T-helper 17 cell (primary cell): ENCODE measurements at places on chromosomes 12 and 14.

DNA sequence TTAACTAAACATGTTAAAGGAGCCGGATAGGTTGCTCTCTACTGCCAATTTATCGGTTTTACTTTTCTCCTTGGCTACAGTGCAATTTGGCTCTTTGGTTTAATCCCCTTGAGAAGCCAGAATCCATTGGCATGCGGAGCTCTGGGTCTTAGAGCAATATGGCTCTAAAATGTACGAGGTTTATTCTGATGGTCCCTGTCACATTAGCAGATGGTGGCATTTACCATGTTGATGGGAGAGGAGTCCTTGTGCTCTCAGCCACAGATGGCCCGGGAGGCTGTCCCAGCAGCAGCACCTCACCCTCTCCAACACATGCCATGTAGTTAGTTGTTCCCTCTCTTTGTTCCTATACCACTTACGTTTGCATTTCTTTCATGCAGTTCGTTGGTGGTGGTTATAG is 179.7 kb downstream of the RGS6 start:
- DNase-seq: no peak

- DNase-seq: peak; percentile 57
These were observed 138.0 kb downstream of the ASCL4 start for GRCh38 chr12:107912421-107913004.

DNA sequence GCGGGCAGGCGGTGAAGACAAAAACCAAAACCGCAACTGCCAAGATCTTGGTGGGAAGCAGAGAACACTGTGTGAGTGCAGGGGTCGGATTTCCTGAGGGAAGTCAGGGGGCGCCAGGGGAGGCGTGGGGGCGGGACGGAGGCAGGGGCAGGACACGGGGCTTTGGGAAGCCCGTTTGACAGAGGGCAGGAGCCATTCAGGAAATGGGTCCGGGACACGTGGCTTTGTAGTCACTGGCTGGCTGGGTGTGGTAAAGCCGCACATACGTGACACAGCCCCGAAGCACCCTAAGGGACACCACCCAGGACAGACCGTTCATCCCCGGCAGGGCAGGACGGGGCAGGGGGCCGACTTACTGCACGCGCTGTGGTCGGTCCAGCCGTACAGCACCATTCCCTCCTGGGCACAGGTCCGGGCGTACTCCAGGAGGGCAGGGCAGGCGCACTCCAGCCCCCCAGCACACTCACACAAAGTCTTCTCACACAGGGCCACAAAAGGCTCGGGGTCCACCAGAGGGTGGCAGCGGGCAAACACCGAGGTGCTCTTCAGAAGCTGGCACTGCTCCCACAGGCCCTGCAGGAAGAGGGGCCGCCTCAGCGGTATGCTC is 49.4 kb downstream of the VWF start:
- DNase-seq: no peak

GRCh38 chr12:124685689-124686369 is 118.4 kb upstream of the NCOR2 start:
- no peak for DNase-seq

GRCh38 chr12:52495389-52495788 is 2.3 kb upstream of the KRT6A start:
- DNase-seq: no peak

- no peak for DNase-seq
These were observed 5.0 kb downstream of the HEBP1 start for GRCh38 chr12:12995088-12995487.

GRCh38 chr12:50579757-50580267 is 75.0 kb downstream of the DIP2B start:
- DNase-seq: no peak

DNA sequence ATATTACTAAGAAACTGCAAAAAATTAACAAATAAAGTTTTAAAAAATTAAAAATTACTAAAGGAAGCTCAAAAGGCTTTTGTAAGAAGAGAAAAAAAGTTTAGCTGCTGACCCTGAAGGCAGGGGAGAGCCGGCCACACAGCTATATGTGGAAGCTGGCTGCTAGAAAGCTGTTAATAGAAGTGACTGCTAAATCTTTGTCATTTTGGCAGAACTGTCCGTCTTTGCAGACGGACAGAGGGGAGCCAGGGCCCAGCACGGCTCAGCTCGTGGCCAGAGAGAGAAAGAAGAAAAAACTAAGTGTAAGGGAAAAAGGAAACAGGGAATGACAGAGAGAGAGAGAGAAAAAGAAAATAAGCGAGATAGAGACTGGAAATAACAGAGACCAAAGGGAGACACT is 27.9 kb downstream of the PRMT8 start:
- no peak for DNase-seq

DNA sequence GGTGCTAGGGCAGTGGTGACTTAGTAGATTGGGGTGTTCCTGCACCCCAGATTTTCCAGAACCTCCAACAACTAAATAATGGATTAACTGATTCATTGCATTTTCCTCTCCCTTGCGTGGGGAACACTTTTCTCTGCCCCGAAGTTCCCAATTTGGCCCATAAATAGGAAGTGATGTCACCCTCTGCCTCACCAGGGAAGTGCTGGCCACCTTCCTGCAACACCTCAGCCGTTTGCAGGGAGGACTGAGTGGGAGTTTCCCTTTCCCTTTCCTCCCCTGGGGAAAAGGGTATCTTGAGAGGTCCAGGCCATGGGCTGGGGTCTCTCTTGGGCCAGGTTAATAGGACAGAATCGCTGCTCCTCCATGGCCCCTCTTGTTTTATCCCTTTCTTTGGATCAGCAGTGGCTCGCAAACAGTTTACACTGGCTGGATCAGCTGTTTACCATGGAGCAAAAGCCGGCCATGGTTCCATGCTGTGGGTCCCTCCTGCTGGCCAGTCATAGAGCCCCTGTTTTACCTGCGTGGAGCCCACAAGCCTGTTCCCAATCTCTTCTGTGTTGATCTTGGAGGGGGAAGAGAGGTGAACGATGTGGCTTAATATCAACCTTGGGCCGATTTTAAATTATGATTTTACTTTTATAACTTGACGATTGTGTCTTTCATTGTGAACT is 91.6 kb upstream of the VRK1 start:
- DNase-seq: no peak

GRCh38 chr14:33764876-33765650 is 185.8 kb downstream of the EGLN3 start:
- no peak for DNase-seq

DNA sequence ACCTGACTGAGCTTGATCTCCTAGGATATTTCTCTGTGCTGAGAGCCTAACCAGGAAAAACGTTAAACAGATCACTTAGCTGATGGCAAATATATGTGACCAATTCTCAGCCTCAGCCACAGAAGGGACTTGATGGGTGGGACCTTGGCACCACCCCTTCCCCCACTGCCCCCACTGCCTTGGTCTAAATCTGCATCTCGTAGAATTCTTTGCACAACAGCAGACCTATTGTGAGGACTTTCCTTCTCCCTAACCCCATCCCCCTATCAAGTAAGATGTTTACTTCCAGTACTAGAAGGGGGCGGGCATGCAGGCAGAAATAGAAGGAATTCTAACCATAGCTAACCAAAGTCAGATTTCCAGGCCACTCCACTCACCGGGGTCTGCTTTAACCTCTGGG is 313.2 kb downstream of the PCNX1 start:
- DNase-seq: no peak

GRCh38 chr12:20547816-20548575 is 147.1 kb upstream of the SLCO1C1 start:
- no peak for DNase-seq

DNA sequence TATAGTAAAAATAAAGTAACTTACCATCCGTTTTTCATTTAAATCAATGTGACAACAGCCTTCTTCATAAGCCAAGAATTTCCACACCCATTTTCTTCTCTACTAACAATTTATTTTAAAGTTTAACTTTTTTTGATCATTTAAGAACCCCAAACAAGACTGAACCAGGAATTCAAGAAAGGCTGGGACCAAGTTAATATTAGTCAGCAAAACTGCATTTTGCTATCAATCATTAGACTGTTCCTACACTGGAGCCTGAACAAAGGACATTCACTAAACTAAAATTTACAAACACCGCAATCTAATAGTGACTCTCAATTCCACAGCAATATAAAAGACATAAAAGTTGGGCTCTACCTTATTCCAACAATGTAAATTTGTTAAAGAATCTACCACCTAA is 73.6 kb downstream of the OSBPL8 start:
- DNase-seq: no peak

GRCh38 chr12:116000252-116000651 is 277.2 kb downstream of the MED13L start:
- DNase-seq: no peak

DNA sequence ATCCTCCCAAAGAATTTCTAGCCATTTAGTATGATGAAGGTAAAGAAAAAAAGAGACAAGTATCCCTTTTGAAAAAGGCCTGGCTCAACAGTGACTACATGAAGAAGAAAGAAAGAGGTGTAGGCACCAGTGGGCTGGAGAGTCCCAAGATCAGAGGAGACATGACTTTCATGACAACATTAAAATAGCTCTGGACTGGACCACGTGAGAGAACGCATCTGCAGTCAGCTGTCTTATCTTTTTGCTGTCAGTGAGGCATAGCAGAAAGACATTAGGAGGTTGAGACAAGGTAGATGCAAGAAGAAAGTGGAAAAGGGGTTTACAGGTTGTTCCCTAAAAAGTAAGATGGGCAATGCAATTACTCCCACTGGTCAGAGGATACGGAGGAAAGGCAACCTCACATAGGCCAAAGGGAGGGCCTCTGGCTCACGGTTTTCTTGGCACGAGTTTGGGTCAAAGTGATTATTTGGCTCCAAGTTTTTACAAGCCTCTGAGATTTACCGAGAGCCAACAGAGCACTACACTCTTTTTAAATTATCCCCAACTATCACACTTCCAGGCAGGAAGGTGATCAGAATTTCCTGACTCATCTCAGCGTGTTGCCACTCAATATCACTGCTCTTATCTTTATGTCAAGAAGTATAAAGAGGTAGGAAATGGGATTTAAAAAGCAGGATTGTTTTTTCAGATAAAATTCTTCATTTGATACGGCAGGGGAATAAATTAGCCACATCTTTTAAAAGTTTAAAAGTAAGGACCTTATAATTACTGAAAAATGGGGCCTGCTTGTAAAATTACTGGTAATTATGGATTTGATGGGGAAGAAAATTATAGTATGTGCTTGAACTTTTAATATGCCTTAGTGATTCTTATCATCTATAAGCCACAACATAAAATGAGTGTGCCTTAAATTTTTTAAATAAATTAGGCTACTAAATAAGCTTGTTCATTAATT is 29.2 kb downstream of the TMTC1 start:
- DNase-seq: no peak

GRCh38 chr12:62783881-62784280 is 151.1 kb downstream of the PPM1H start:
- no peak for DNase-seq

- DNase-seq: no peak
These were observed 10.2 kb upstream of the SLC17A8 start for GRCh38 chr12:100346660-100347059.

GRCh38 chr12:77469578-77470333 is 360.9 kb upstream of the NAV3 start:
- DNase-seq: no peak

DNA sequence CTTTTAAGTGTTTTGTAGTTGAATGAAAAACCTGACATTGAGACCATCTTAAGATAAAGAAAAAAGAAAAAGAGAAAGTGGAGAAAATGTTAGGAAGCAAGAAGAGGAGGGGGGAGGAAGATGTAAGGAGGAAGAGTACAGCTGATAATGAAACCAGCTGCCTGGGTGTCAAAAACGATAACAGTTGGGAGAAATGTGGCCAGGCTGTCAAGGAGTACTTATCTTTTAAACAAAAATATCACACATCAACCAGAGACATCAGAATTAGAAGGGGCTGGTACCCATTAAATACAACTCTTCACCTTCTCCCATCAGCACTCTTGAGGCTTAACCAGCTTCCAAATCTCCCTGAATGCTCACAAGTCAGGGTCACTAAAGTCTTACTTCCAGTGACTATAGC is 4.5 kb downstream of the SLC11A2 start:
- DNase-seq: no peak

DNA sequence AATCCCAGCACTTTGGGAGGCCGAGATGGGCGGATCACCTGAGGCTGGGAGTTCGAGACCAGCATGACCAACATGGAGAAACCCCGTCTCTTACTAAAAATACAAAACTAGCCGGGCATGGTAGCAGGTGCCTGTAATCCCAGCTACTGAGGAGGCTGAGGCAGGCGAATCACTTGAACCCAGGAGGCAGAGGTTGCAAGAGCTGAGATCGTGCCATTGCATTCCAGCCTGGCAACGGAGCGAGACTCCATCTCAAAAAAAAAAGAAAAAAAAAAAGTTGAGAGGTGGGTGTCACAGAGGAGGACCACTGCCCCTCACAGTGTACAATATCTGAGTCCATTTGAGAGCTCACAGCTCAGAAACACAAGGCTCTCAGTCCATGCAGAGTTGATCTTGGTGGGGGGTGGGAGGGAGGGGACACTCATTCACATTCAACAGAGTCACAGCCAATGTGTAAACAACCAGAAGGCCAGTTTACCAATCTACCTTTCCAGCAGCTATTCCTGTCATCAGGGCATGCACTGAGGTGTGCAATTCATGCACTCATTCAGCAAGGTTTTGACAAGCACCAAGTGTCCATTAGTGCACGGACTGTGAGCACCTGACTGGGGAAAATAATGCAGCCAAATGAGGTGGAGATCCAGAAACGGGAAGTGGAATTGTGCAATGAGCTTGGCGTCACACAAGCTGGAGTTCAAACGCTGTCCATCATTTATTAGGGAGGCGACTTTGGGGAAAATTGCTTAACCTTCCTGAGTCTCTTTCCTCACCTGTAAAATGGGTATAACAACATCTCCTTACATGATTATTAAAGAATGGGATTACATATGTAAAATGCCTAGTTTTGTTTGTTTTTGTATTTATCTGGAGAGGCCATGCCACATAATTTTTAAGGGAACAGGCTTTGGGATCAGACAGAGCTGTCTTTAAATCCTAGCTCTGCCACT is 4.4 kb upstream of the EIF5 start:
- no peak for DNase-seq

DNA sequence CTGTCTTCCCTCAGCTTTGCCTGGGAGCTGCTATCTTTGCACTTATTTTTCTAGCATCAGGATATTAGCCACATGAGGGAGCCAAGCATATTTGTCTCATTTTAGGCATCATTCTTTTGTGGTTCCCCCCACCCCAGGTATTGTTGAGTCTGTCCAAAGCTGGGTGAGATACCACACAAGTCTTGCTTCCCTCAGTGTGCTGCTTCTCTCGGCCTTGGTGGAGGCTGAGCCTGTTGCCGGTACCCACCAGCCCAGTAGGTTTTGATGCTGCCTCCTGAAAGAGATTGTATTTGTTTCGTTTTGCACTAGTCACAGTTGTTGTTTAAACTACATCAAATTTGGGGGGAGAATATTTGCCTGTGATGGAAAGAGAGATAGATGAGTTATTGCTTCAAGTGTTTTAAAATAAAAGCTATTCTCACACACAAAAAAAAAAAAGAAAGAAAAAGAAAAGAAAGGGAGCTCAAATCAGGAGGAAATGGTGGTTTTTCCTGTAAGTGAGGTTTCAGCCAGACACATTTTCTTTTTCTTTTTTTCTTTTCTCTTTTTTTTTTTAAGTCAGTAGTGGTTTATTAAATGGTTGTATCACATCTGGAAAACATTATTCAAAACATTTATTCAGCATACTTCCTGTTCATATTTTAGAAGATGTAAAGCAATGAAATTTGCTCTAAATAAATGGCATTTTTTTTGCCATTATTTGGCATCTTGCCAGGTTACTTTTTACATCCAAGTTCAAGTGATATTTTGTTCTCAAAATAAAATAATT is 58.5 kb downstream of the SLC4A8 start:
- DNase-seq: no peak
